ENCODE measurements at places on chromosomes 7 and 10.

GRCh38 chr7:71363627-71364026, 231.7 kb downstream of the GALNT17 start:
- DNase-seq: no peak

- DNase-seq: no peak
These were observed 387.3 kb upstream of the MGMT start for GRCh38 chr10:129079705-129080104.

DNA sequence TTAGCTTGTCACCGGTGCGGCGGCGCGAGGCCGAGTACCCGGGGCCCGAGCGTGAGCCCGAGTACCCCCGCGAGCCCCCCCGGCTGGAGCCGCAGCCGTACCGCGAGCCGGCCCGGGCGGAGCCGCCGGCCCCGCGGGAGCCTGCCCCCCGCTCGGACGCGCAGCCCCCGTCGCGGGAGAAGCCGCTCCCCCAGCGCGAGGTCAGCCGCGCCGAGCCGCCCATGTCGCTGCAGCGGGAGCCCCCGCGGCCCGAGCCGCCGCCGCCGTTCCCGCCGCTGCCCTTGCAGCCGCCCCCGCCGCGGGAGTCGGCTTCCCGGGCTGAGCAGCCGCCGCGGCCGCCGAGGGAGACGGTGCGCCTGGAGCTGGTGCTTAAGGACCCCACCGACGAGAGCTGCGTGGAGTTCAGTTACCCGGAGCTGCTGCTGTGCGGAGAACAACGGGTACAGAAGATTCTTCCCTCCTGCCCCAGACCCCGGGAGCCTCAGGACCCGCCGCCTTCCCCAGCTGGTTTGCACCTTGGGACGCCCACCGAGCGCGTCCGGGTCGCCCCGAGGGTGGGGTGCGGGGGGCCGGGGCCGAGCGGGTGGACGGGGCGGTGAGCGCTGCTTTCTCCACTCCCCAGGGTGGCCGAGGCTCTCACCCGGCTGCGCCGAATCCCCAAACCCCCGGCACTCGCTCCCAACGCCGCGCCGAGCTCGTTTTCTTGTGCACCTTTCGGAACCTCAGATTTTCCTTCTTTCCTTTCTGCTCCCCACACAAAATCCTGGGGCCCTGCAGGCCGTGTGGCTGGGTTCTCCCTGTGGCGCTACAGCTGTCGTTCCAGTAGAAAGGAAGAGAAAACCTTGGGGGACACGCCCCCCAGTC, 708 bp downstream of the UBN2 start:
- no peak for DNase-seq

DNA sequence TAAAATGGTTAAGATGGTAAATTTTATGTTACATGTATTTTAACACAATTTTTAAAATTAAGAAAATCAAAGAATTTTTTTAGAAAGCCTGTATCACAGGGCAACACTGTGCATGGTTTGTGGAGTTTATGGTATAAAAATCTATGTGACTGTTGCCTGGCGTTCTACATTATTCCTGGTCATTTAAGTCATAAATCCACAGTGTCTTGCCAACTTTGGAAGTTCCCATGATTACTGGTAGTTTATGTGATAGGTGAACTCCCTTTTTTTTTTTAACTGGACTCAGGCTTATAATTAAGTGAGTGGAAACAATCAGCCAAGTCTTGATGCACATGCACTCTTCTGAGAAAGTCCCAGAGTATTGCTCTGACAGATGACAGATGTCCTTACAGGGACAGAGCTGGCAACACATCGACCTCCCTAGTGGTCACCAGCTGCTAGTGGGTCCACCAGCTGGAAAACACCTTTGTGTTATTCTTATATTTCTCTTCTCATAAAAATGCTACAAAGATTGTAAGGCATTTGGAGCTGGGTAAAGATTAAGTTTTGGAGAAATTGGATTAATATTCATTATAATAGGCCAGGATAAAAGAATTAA, 8.8 kb upstream of the STN1 start:
- DNase-seq: no peak

DNA sequence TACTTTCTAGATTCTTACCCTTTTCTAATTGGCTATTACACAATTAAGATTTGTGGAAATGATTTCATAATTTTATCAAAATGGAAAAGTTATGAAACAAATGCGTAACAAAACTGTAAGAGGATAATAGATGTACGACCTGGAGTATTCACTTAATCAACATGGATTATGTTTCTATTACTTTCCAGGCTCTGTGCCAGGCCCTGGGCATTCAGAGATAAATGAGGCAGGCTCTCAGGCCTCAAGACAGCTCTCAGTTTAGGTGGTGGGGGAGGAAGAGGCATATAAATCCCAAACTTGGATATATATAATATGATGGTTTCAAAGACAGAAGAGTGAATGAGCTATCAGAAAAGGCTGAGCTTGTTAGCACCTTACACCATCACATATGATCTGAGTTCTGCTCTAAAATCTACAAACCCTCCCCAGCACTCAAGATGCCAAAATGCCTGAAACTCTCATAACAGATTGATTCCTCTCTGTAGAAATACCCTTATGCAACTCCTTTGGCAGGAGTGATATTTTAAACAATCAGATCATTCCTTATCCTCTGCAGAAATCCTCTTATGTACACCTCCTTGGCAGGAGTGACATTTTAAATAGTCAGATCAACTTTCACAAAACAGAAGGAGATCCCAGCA, 42.5 kb downstream of the ACBD5 start:
- DNase-seq: no peak

GRCh38 chr7:36620166-36620708, 104.1 kb downstream of the AOAH start:
- no peak for DNase-seq

DNA sequence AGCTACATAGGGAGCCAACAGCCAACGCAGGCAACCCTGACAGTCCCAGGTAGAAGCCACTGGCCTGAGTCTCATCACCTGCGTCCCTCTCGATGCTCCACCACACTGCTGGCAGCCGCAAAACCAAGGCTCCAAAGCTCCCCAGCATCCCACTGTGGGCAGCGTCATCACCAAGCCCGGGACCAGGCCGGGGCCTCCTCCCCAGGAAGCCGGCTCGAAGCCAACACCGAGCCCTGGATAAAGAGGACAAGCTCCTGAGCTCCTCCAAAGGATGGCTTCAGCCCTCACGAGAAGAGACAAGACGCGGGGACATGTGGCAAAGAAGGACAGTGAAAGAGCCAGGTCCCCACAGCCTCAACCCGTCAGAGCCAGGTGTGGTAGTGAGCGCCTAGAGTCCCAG, 23.9 kb downstream of the PARD3 start:
- DNase-seq: no peak

- DNase-seq: no peak
These were observed 99.7 kb upstream of the CCDC6 start for GRCh38 chr10:60006062-60006461.

- no peak for DNase-seq
These were observed 82.4 kb upstream of the RNF32 start for GRCh38 chr7:156558198-156558597.

DNA sequence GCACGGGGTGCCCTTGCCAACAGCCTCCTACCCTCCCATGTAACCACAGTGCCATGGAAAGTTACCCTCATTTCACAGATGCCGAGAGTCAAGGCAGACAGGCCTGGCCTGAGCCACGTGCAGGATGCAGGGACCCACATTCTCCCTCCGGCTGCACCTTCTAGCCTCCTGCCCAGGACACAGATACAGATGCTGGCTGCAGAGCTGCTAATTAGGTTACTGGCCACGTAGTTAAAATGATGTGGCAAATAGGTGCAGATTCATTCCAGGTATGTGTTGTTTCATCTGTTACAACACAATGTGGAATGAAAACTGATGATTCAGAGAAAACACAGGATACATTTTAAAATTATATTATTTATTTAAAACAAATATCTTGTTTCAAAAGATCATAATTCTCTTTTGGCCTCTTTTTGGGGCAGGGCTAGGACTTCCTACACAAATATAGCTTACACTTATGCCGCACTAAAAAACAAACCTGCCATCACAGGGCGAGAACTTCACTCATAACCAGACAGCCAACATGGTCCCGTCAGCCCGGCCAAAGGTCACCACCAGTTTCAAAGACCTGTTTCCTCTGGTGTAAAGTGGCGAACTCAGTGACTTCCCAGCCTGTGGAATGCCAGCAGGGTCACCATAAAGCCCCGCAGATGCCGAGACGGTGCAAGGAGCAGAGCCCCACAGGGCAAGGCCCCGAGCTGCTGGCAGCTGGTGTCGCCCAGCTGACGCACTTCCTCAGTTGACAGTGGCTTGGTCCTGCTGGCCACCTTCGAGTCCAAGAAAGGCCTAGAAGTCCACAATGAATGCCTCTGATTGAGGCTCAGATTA, 83.5 kb downstream of the TNS3 start:
- DNase-seq: no peak

DNA sequence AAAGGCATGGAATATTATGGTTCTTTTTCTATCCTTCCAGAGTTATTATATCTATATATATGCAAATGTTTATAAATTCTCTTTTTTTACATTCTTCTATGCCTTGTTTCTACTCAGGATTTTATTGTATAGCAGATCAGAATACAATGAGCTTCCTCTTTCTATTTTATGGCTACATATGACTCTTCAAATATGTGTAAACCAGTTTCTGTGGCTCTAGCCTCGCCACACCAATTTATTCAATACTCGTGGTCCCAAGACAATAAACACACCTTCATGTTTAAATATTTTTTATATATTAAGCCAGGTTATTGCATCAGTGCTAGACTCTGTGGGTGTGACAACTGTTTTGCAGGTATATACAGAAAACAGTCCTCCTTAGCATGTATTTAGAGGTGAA, 237.5 kb upstream of the MKLN1 start:
- no peak for DNase-seq

GRCh38 chr7:106234425-106234824, 50.4 kb downstream of the NAMPT start:
- DNase-seq: no peak

- no peak for DNase-seq
These were observed 62.8 kb upstream of the KDM7A start for GRCh38 chr7:140239653-140239935.
